ENCODE measurements at places on chromosomes 5 and 9. TPM values are rescaled to one million over a fixed set of nuclear protein-coding genes. Genes with fewer than 3 reads are reported as not detected.

GRCh38 chr5:11301171-11301570 is 540.1 kb upstream of the DAP start:
- H3K27me3 ChIP-seq: no peaks in the 10 kb centered on the region
- no peak for DNase-seq
- H3K4me3 ChIP-seq: no peak overlapping the region
- H3K27ac ChIP-seq: no peak overlapping the region

- no peak overlapping the region for H3K27ac ChIP-seq
- H3K27me3 ChIP-seq: no peaks in the 10 kb centered on the region
- DNase-seq: no peak
- no peaks in the 10 kb centered on the region for H3K36me3 ChIP-seq
- no peak overlapping the region for H3K4me3 ChIP-seq
- no peaks in the 10 kb centered on the region for H3K4me1 ChIP-seq
Observed at GRCh38 chr9:87701931-87702421, 23.9 kb upstream of the CTSL start.

PCDHGA12 gene
- 1.3 TPM for total RNA-seq

PAEP gene
- total RNA-seq: not detected

- no peak overlapping the region for H3K4me3 ChIP-seq
- no peaks in the 10 kb centered on the region for H3K27me3 ChIP-seq
- H3K36me3 ChIP-seq: peaks cover 81% of the 10 kb centered on the region
- no peak overlapping the region for H3K27ac ChIP-seq
- no peaks in the 10 kb centered on the region for H3K4me1 ChIP-seq
Observed at GRCh38 chr9:120477534-120478001, 102.4 kb downstream of the CDK5RAP2 start.

- H3K4me3 ChIP-seq: no peak overlapping the region
- H3K27me3 ChIP-seq: no peaks in the 10 kb centered on the region
- no peak for DNase-seq
- no peaks in the 10 kb centered on the region for H3K4me1 ChIP-seq
- H3K27ac ChIP-seq: no peak overlapping the region
Observed at GRCh38 chr5:3329427-3329826, 266.2 kb upstream of the IRX1 start.

GFI1B gene
- total RNA-seq: 0.07 TPM

DNA sequence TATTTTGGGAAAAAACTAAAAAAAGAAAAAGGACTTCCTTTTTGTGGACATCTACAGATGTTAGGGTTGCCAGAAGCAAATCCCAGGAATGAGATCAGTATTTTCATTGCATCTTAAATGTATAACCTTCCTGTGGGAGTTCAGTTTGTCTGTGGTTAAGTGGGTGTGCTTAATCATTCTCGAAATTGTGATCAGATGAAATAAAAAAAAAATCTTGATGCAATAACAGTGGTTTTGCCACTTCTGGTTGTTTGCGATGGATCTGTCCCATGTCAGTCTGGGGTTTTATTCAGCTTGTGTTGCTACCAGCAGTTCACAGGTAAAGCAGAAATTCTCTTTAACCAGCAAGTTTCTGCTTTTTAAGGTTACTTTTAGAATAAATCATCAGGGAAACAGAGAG is 179.0 kb downstream of the MAN2A1 start:
- no peaks in the 10 kb centered on the region for H3K4me1 ChIP-seq
- H3K27ac ChIP-seq: no peak overlapping the region
- no peak overlapping the region for H3K4me3 ChIP-seq
- H3K36me3 ChIP-seq: peaks cover 48% of the 10 kb centered on the region
- H3K27me3 ChIP-seq: no peaks in the 10 kb centered on the region
- DNase-seq: no peak

DNA sequence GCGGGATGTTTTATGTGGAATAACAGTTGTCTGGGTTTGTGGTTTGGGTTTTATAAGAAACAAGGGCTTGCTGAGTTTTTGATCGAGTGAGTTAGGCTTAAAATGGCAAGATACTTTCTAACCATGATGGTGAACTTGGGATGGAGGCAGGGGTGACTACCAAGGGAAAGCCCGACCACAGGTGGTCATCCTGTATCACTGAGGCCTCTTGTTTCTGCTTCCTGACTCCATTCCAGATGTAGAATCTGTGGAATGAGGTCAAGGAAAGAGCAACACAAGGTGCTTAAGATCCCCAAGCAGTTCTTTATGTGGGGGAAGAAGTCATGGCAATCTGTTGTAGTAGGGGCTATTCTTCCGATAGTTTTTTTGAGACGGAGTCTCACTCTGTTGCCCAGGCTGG is 122.3 kb downstream of the GOLPH3 start:
- H3K27ac ChIP-seq: no peak overlapping the region
- DNase-seq: no peak
- H3K36me3 ChIP-seq: no peaks in the 10 kb centered on the region
- H3K27me3 ChIP-seq: peaks cover 4% of the 10 kb centered on the region
- H3K4me3 ChIP-seq: no peak overlapping the region

DNA sequence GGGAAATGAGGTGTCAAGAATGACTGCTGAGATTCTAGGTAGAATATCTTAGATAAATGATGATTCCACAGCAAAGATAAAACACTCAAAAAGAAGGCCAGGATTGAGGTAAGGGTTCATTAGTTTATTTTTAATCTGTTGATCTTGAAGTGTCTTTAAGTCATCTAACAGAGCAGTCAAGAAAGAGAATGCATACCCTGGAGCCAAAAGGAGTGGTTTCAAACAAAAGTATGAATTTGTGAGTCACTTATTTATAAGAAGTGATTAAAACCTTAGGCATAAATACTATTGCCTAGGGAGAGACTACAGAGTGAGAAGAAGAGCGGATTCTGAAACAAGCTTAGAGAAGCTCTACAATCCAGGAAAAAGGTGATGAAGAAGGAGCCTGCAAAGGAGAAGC is 541.0 kb downstream of the DTWD2 start:
- H3K4me1 ChIP-seq: no peaks in the 10 kb centered on the region
- H3K4me3 ChIP-seq: no peak overlapping the region
- H3K36me3 ChIP-seq: no peaks in the 10 kb centered on the region
- no peaks in the 10 kb centered on the region for H3K27me3 ChIP-seq
- DNase-seq: no peak

DNA sequence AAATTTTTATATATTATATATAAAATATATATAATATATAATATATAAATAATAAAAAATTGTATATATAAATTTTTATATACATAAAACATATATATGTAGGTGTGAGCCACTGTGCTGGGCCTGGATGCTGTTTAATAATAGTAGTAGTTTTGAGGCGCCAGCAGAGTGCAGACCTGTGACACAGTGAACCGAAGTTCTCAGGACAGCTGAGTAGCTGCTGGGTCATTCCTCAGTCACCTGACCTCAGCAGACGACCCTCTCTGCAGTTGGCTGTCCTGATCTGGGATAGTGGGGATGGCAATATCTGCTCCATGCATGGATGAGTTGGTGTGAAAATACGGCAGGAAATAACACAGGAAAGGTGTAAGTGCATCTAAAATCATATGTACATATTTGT is 3.3 kb upstream of the SNX18 start:
- peaks cover 14% of the 10 kb centered on the region for H3K4me1 ChIP-seq
- H3K27me3 ChIP-seq: peaks cover 8% of the 10 kb centered on the region
- H3K27ac ChIP-seq: no peak overlapping the region
- DNase-seq: no peak
- peaks cover 6% of the 10 kb centered on the region for H3K36me3 ChIP-seq

SAXO1 gene
- not detected for total RNA-seq

DNA sequence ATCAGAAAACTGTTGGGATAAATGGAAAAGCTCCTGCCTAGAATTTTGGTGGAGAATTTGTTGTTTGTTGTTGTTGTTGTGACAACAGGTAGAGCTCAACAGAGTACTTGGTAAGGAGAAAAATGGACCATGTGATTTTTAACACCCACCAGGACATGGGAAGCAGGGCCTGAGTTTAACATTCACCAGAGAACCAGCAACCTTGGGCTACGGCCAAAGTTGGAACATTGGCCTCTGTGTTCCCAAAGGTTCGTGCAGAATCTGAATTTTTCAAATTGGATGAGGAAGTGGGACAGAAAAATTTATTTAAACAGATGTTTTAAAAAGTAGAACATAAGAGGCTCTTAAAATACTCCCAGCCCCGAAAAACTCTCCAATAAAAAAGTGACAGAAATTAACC is 127.0 kb downstream of the GNA14 start:
- no peaks in the 10 kb centered on the region for H3K36me3 ChIP-seq
- no peak for DNase-seq
- H3K4me1 ChIP-seq: no peaks in the 10 kb centered on the region
- no peak overlapping the region for H3K27ac ChIP-seq
- peaks cover 1% of the 10 kb centered on the region for H3K27me3 ChIP-seq
- no peak overlapping the region for H3K4me3 ChIP-seq

GRCh38 chr5:169100735-169101075 is 200.2 kb downstream of the SLIT3 start:
- H3K36me3 ChIP-seq: no peaks in the 10 kb centered on the region
- H3K27me3 ChIP-seq: no peaks in the 10 kb centered on the region
- H3K4me3 ChIP-seq: no peak overlapping the region
- H3K4me1 ChIP-seq: no peaks in the 10 kb centered on the region

DNA sequence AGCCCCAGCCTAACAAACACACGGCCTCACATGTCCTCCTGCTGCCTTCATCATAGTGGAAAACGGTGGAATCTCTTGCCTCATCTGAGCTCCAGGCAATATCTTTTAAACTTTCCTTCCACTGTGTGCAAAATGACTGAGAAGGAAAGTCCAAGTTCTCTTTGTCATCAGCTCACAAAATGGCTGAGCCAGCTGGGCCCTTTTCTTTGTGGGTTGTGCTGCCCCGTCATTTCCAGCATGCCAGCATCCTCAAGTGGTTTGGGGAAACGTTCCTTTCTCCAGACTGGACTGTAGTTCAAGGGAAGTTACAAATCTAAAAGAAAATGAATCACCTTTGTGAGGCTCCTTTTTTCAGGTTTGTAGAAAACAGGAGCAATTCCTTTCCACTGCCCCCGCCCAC is 171.1 kb upstream of the FSTL4 start:
- H3K36me3 ChIP-seq: no peaks in the 10 kb centered on the region
- peaks cover 8% of the 10 kb centered on the region for H3K27me3 ChIP-seq
- H3K4me3 ChIP-seq: no peak overlapping the region
- DNase-seq: no peak

DNA sequence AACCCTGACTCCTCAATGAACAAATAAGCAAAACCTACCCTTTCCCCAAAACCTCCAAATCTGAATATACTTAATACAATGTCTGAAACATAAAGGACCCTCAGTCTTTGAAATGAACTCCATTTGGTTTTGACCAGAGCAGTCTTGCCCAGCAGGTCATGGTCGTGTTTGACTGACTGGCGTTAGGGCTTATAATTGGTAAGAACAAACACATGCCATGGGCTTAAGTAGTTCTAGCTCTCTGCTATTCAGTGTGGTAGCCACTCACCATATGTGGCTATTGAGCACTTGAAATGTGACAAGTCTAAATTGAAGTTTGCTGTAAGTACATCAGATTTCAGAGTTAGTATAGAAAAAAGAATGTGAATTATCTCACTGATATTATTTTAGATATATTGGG is 42.1 kb downstream of the LRRTM2 start:
- peaks cover 21% of the 10 kb centered on the region for H3K36me3 ChIP-seq
- no peaks in the 10 kb centered on the region for H3K27me3 ChIP-seq
- H3K4me3 ChIP-seq: no peak overlapping the region
- peaks cover 2% of the 10 kb centered on the region for H3K4me1 ChIP-seq
- no peak for DNase-seq
- no peak overlapping the region for H3K27ac ChIP-seq

CEP72 gene
- 17.4 TPM for total RNA-seq

GRCh38 chr9:100206899-100207298 is 107.9 kb downstream of the INVS start:
- no peak overlapping the region for H3K4me3 ChIP-seq
- H3K27me3 ChIP-seq: no peaks in the 10 kb centered on the region
- H3K27ac ChIP-seq: no peak overlapping the region
- no peak for DNase-seq

DNA sequence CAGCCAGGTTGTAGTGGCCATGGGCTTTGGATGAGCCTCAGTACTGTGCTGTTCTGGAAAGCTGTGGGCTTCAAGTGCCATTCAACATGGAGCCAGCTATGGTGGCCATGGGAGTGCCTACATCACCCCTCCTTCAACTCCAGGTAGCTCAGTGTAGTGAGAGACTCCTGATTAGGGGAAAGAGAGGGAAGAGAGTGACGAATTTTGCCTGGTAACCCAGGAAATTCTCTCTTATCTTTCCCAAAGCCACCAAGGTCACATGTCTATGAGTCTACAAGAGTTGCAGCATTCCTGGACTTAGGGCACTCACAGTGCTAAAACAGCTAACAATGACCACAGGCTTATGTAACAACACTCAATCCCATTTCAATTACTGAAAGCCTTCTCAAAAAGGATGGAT is 81.7 kb upstream of the SPTLC1 start:
- no peak for DNase-seq
- H3K4me1 ChIP-seq: no peaks in the 10 kb centered on the region

- no peak overlapping the region for H3K4me3 ChIP-seq
- H3K4me1 ChIP-seq: peaks cover 4% of the 10 kb centered on the region
- peaks cover 6% of the 10 kb centered on the region for H3K27me3 ChIP-seq
- no peak for DNase-seq
Observed at GRCh38 chr9:133202145-133202513, 6.9 kb downstream of the OBP2B start.

DNA sequence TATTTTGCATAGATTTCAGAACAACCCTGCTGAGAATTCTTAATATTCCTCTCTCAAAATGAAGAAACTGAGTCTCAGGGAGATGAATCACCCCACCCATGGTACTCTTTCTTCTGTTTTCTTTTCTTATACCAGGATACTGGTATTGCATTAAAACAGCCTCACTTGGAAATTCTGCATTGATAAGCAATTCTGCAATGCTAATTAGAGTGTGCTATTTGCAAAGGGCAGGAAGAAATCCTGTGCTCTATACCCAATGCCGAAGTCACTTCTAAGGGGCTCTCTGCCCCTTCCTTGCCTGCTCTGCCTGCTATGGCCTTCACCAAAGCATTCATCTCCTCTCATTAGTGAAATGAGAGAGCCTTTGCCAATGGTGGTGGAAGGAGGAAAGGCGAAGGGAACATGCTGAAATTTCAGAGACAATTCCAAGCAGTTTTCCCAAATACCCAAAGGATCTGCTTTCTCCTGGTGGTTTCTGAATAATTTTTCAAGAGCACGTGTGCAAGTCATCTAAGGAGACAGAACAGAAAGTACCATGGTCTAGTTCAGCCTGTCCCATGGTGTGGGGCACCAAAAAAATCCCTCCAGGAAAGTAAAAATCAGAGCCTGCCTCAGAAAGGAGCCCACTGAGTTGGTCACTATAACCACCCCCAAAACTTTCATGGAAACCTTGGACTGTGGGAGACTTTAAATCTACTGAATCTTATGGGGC is 156.5 kb downstream of the PAPPA start:
- no peaks in the 10 kb centered on the region for H3K27me3 ChIP-seq
- DNase-seq: no peak
- H3K4me1 ChIP-seq: no peaks in the 10 kb centered on the region
- H3K4me3 ChIP-seq: no peak overlapping the region
- no peaks in the 10 kb centered on the region for H3K36me3 ChIP-seq
- no peak overlapping the region for H3K27ac ChIP-seq

DNA sequence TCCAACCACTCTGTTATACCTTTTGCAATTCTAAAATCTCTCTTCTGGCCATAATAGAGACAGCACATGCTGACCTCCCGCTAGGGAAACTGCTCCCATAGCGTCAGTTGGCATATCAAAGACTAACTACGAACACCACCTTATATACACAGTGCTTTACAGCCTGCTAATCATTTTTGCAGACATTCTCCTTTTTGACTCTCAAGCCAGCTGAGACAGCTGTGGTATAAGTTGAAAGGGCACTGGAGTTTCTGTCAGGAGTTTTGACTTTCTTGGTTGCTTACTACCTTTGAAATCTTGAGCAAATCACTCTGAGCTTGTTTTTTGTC is 160.2 kb upstream of the TBCA start:
- H3K27me3 ChIP-seq: peaks cover 4% of the 10 kb centered on the region
- H3K36me3 ChIP-seq: no peaks in the 10 kb centered on the region
- peak overlapping the region; percentile 1 for H3K4me3 ChIP-seq
- H3K4me1 ChIP-seq: peaks cover 28% of the 10 kb centered on the region
